ENCODE measurements at places on chromosomes 12 and 14.

GRCh38 chr12:121893961-121894460 lies 5.4 kb downstream of the PSMD9 start:
- no peak for DNase-seq

DNA sequence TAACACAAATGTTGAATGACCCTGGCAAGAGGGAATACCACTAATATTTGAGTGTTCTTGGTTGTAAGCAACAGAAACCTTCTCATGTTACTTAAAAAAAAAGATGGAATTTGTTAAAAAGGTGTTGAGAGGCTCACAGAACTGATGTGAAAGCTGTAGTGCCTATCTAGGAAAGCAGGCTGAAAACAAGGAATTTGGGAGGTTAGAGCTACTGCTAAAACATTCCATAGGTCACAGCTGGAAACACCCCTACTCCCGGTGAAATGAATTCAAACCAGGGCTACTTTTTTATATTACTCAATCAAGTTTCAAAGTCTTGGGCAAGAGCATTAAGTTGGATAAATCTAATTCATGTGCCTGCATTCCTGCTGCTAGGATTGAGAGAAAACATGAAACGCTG lies 104.1 kb downstream of the SLC35F4 start:
- DNase-seq = no peak

DNA sequence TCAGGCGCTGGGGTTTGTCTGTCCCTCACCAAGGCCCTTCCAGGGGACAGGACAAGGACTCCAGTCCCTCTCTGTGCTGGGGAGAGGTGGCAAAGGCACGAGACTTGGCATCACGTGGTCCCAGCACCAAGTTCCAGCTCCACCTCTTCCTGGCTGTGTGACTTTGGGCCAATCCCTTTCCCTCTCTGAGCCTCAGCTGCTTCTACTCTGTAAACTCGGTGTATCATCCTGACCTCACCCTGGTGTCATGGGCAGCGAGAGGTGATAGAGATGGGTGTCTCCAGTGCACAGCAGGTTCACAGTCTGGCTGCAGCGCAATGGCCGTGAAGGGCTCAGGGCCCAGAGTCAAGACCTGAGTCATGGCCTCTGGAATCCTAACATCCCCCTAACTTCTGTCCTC lies 54.0 kb downstream of the MVK start:
- no peak for DNase-seq

DNA sequence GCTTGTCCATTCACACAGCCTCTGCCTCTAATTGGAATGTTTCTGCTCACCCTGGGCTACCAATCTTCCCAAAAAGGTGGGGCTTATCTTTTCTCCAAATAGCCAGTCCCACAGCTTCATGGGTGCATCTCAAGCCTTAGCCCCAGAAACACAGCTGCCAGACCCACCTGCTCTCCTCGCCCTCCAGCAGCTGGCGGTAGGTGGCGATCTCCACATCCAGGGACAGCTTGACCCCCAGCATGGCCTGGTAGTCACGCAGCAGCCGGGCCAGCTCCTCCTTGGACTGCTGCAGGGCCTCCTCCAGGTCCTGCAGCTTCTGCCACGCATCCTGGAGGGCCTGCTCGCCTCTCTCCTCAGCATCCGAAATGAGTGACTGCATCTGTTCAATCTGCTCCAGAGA lies 11.1 kb downstream of the KRT77 start:
- no peak for DNase-seq

- no peak for DNase-seq
Observed at GRCh38 chr12:103538397-103538796, 42.6 kb upstream of the C12orf42 start.

GRCh38 chr14:102377696-102378095 lies 15.0 kb downstream of the TECPR2 start:
- no peak for DNase-seq

DNA sequence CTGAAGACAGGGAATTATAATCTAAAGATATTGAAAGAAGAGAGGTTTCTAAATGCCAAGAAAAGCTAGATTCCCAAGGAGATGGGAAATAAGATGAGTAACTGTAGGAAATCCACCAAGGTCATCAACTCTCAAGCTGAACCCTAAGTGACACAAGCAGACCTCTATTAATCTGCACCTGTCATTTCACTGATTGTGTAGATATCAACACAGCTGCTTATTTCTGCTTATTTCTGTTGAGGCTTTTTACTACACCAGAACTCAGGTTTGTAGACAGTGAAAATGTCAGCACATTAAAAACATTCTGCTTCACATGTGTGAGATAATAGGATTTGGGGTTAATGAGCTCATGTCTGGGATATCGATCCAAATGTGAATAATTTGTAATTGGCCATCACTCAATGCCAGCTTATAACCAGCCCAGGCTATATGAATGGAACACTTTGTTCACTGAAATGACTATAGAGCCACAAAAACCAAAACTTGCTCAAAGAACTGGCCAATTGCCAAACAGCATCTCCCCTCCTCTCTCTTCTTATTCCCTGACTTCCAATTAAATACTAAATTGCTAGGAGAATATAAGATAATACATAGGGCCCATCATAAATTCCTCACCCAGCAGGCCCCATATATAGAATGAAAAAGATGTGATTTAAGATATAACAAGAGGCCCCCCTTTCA lies 188.7 kb upstream of the ARID2 start:
- no peak for DNase-seq

Measured in Kasumi-1 (cell line).